ENCODE measurements at places on chromosomes 6 and 20.

GRCh38 chr6:150169609-150170008, 26.8 kb downstream of the PPP1R14C start:
- DNase-seq: no peak

- no peak for DNase-seq
Observed at GRCh38 chr6:105270511-105270910, 90.7 kb upstream of the POPDC3 start.

- no peak for DNase-seq
Observed at GRCh38 chr6:54730767-54731630, 115.6 kb upstream of the FAM83B start.

- DNase-seq: peak; percentile 30
Observed at GRCh38 chr6:145147981-145148749, 587.2 kb downstream of the EPM2A start.

DNA sequence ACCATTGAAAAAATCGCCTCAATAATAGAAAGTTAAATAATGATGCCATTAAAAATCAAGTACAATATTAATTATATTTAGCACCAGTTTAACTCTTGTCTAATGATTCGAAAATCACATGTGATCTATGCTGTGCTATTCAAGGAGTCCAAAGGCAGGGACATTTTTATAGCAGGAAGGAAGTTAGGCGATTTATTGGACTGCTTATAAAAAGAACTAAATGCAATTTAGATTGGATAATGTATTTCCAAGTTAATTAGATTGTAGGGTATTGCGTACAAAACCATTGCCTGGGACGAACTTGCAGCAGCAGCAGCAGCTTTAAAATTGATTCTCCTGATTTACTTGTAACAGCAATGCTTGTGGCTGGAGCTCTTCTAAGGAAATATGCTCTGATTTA, 87.4 kb upstream of the TMEM181 start:
- no peak for DNase-seq

DNA sequence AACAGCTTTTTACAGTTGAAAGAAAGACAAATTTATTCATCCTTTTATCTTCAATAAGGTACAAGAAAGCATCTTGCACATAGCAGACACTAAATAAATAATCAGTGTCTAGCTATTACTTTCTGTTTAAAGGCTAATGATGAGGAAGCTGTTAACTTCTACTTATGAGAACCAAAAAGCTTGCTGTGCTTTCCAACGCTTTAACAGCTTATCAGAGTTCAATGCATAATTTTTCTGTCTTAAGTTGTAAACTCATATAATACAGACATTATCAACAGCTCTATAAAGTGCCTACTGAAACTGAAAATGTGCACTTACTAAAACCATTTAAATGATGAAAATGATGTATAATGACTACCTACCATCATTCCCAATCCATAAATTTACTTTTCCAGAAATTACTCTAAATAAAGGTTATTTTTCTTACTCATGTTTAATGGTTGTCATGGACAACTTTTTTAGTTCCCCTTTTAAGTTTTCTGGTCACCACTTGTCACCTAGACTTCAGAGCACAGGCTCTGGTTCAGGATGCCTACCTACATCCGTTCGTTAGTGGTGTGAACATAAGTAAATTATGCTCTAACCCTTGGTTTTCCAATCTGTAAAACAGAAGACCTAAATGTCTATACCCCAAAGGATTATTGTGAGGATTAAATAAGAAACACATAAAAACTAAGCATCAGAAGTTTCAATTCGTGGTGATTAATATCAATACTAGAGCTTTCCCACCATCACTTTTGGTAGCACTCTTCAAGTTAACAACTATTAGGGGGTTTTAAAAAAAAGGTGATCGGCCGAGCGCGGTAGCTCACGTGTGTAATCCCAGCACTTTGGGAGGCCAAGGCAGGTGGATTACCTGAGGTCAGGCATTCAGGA, 8.0 kb downstream of the PNISR start:
- no peak for DNase-seq

- no peak for DNase-seq
Observed at GRCh38 chr6:168542301-168542700, 101.3 kb downstream of the SMOC2 start.
